ENCODE measurements at places on chromosomes 3 and 15. TPM values are rescaled to one million over a fixed set of nuclear protein-coding genes. Genes with fewer than 3 reads are reported as not detected.

The GOLGA8R gene
- 2.7 TPM for total RNA-seq

The GASK1A gene
- total RNA-seq: 0.12 TPM

The NANOGP8 gene
- not detected for total RNA-seq

The AMOTL2 gene
- 0.07 TPM for total RNA-seq

The NECTIN3 gene
- 9.1 TPM for total RNA-seq

The PSTPIP1 gene
- total RNA-seq: 152 TPM

The ZDHHC23 gene
- total RNA-seq: 3.6 TPM

The AP3S2 gene
- 40.2 TPM for total RNA-seq

The AHSG gene
- not detected for total RNA-seq

The GOLGA8T gene
- not detected for total RNA-seq

The RAB8B gene
- total RNA-seq: 157 TPM

The THPO gene
- not detected for total RNA-seq

GRCh38 chr15:38028869-38029268, 94.4 kb downstream of the TMCO5A start:
- no peak for DNase-seq

- no peak for DNase-seq
These were observed 23.1 kb upstream of the GABPB1 start for GRCh38 chr15:50377867-50378751.

DNA sequence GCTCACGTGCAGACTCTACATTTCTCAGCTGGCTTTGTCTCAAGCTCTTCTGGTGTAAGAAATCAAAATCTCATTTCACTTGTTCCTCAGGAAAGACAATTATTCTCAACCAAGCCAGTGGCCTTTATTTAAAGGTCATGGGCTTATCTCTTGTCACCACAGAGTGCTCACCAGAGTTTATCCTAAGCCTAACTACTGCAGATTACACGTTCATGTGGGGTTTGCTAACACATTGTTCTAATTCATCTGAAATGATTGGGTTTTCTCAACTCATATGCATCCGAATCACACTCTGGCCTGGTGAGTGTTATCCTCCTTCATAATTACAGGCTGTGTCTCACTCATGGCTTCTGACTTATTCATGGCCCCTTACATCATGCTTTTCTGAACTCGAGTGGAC, 83.3 kb upstream of the TSC22D2 start:
- DNase-seq: no peak

- no peak for DNase-seq
These were observed 16.2 kb downstream of the GALNT15 start for GRCh38 chr3:16190704-16191103.

DNA sequence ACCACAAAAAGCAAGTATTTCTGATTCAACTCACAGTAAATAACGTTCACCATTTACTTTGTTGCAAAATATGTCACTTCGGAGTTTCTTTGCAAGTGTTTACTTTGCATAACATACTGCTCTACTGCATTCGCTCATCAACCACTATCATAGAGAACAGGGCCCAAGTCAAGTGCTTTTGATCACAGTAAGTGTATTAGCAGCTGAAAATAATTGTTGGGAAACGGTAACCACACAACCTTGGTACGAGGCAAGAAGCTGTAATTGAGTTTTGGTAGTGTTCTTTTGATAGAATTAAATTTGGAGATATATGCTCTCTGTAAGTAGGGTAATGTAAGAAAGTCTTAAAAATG, 80.1 kb downstream of the SATB1 start:
- no peak for DNase-seq

DNA sequence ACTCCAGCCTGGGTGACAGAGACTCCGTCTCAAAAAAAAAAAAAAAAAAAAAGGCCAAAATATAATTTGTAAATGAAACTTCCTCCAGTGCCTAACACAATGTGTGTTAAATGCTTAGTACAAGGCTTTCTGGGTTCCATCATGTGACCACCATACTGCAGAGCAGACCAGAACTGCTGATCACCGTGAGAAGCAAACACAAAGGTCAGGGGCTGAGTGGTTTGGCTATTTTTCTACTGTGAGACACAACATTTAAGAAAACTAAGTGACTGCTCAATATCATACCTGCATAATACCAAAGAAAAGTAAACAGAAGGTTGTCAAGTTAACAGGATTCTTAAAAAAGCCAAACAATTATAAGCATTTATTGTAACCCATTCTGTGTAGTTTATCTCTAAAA, 13.2 kb downstream of the ABCC5 start:
- no peak for DNase-seq

GRCh38 chr15:51193526-51193925, 98.8 kb upstream of the TNFAIP8L3 start:
- DNase-seq: no peak

DNA sequence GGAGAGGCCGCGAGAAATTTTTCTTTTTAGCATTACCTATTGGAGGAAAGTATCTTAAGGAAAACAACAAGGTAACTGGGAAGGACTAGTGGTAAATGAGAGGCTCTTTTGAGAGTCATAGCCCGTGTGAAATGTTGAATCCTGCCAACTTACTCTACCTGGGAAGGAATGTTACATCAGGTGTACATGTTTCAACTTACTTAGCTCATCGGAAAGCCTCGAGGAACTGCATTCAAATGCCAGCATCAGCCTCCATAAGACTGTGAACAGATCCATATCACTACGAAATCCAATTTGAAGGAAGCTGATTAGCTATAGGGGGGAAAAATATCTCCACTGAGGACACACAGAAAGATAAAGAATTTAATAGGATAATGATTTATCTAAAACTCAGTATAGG, 72.3 kb upstream of the PDZRN3 start:
- DNase-seq: no peak

DNA sequence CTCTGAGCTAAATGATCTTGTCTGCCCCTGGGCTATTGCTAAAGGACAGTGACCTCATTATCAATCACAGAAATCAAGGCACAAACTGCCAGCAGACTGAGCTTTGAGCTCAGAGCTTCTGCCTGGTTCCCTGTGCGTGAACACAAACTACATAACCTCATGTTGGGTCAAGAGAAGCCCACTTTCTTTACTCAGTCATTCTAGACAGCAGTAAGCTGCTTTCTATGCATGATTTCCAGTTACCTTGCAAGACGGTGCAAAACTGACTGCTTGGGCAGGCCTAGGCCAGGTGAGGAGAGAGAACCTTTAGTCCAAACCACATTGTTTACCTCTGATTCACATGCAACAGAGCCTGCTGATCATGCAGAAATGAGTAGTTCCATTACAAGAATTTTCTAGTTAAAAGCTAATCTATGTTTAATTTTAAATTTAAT, 75.1 kb downstream of the ARRDC4 start:
- DNase-seq: no peak

DNA sequence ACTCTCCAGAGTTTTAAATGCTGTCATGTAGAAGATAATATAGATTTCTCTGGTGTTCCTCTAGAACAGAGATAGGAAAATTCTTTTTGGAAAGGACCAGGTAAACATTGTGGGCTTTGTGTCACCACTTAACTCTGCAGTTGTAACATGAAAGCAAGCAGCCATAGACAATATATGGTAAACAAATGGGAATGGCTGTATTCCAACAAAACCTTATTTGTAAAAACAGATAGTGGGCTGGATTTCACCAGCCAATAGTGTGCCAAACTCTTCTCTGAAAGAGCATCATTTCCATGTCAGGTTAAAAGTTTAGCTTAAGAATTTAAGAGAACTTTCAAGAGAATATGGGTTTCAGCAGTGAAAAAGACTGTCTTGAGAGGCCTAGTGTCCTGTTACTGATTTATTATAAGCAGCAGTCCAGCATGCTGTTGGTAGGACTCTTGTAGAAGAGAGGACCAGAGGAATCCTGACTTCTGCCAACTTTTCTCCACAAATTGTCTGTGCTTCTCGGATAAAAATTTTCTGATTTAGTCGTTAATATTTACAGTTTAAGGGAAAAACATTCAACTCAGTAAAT, 107.7 kb downstream of the TCF12 start:
- no peak for DNase-seq

DNA sequence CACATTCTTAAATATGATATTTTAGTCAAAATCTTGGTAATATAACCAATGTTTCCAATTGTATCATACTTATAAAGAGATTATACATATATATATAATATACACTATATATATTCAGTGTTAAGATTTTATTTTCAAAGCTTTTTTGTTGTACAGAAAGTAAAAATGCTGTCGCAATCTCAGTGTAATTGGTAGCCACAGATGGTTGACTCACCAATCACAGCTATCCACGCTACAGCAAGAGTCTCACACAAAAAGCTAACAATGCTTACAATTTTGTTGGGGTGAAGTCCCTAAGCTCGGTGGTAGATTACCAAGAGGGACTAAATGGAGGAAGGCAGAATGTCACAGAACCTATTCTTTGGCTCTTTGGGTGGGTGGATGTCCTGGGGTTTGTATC, 16.9 kb upstream of the CFAP161 start:
- no peak for DNase-seq

DNA sequence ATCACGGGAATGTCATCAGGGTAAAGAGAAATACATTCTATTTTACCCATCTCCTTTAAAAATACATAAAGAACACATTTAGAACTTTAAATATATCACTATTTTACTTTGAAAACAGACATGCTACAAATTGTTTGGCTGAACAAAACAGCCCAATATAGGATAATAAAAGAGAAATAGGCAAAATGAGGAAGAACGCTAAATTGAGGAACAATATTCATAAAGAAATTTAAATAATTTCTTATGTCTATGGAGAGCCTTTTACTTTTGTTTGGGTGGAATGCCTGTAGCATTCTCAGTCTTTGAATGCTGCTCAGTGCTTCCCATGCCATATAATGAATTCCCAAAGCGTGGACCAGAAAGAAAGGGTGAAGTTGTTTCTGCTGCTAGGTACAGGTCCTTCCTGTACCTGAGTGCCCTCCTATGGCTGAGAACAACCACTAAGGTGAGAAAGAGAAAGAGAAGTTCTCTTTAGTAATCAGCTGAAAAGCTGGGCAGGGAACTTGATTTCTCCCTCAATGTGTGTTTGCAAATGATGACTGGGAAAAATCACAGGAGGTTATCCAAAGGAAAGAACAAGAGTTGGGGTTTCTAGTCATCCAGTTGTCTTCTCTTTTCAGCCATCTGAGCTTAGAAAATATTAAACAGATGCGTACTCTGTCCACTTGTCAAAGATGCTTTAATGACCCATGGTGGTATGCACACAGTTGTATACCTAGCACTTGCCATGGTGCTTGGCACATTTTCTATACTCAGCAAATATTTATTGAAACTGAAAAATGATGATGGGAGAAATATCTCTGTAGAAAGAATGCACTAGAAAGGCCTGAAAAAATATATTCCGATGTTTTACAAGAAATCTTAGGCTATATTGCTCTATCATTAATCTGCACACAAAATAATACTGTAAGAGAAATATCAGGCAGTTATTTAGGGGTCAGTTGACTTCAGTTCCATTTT, 404.6 kb downstream of the TIGIT start:
- DNase-seq: no peak

GRCh38 chr15:101348015-101348414, 53.0 kb upstream of the SNRPA1 start:
- no peak for DNase-seq

DNA sequence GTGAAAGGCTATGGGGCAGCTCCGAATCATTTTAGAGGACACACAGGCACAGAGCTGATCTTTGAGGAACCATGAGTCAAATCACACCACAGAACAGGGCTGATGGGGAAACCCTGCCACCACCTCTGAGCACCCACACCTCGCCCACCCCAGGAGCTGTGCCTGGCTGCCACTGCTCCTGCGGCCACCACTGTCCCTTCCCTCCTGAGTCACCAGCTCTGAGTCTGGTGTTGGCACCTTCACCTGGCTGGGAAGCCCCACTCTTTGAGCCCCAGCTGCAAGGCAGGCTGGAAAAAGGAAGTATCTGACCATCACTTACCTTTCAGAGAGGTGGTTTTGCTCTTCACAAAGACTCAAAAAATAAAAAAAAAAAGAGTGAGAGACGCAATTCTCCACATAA, 63.6 kb upstream of the MEF2A start:
- peak; percentile 74 for DNase-seq

DNA sequence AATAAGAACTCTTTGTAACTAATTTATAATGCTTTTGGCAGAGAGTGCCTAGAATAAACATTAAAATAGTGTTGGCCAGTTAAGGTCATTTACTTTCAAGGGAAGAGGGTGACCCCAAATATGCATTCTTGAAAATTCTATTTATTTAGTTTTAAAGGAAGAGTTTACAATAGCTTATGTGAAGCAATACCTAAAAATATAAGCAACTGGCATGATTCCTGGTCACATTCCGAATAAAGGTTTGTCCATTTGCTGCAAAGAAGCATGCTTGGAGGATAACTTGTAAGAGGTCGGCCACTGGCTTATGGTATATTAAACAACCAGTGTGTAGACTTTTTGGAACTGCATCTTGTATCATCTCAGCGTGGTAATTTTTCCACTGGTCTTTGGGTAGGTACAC, 10.2 kb downstream of the MITF start:
- no peak for DNase-seq

DNA sequence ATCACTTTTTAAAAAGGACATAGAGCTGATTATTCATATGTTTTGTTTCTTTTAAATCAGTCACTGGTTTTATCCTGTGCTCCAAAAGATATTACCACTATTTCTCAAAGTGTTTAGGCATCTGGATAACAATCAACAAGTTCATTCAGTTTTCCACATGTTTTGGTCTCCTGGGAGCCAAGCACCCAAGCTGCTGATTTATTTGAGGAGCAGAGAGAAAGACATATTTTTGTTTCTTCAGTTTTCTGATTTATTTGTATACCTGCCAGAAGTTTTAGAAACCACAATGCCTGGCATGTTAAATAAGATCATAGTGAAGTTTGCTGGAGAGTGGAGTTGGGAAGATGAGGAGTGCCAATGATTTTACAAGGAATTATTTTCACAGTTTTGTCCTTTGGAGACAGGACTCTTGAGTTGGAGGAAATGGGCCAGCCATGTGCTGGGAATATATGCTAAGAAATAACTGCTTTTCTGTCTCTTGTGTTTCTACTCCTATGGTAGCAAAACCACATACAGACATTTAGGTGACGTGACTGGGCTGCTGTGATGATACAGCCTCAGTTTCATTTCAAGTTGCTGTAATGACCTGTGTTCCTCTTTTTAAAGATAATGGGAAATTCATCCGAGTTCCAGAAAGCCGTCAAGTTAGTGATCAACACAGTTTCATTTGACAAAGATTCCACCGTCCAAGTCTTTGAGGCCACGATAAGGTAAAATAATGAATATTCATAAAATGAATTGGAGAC, 11.7 kb downstream of the EDEM1 start:
- peak; percentile 28 for DNase-seq

DNA sequence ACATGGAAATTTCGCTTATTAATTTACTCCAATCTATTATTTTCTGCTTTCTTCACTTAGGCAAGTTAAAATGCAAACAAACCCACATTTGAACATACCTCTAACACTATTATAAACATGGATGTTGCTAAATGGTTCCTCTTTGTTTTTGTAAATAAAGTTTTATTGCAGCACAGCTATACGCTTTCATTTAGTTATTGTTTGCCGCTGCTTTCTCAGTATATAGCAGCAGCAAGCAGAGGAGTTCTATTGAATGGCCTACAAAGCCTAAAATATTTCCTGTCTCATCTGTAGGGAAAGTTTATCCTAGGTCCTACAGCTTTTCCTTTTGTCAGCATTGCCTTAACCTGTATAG, 7.9 kb upstream of the CHD2 start:
- no peak for DNase-seq

GRCh38 chr3:43249405-43249804, 36.9 kb upstream of the SNRK start:
- no peak for DNase-seq
